Activated CD4-positive, alpha-beta T cell treated with anti-CD3 and anti-CD28 coated beads, Interleukin-2, Interleukin-6, amounts not matched to agents 100 ng/mL and 50 ng/mL, durations not matched to agents 16 hours and 8 hours (primary cell): ENCODE measurements at places on chromosomes 3 and 15.

GRCh38 chr3:29538610-29538958 lies 257.7 kb downstream of the RBMS3 start:
- DNase-seq = no peak

- DNase-seq = no peak
Observed at GRCh38 chr3:134333522-134334181, 40.6 kb downstream of the AMOTL2 start.

DNA sequence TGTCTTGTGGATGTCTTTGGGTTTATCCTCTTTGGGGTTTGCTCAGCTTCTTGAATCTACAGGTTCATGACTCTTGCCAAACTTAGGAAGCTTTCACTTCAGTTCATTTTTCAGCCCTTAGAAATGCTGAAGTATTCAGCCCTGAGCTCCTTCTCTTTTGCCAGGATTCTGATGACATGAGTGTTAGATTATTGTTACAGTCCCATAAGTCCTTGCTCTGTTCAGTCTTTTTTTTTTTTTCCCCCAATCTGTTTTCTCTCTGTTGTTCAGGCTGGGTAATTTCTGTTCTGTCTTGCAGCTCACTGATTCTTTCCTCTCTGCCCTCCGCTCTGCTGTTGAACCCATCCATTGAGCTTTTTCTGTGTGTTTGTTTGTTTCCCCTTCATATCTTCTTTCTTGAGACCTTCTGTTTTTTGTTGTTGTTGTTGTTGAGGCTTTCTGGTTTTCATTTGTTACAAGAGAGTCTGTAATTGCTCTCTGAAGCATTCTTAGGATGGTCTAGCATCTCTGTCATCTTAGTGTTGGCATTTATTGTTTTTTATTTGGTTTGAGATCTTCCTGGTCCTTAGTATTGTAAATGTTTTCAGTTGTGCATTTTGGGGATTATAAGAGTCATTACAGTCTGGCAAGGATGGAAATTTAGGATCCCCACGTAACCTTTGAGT lies 18.4 kb downstream of the LRCH3 start:
- DNase-seq = no peak

DNA sequence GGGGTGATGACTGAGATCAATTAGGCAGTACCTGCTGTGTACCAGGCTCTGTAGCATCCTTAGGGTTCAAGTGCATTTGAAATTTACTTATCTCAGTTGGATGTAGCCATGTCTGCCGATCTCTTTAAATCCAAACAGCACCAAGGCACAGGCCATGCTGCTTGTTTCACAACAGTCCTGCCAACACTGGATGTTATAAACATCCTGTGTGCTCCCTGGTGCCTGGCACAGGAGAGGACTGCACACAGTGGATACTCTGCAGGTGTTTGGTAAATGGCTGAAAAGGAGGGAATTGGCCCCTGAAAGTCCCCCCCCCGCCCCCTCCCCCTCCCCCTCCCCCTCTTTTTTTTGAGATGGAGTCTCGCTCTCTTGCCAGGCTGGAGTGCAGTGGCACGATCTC lies 27.0 kb downstream of the CTSH start:
- no peak for DNase-seq

GRCh38 chr15:30791239-30792175 lies 112.2 kb upstream of the FAN1 start:
- DNase-seq = peak; percentile 7
